ENCODE measurements at places on chromosomes 4 and X. TPM values are rescaled to one million over a fixed set of nuclear protein-coding genes. Genes with fewer than 3 reads are reported as not detected.

The IL13RA2 gene
- under 0.01 TPM for total RNA-seq

The CWH43 gene
- total RNA-seq, result not detected

The SLC16A2 gene
- total RNA-seq, result 5.3 TPM

The UGT2B7 gene
- total RNA-seq, result not detected

The PDGFC gene
- total RNA-seq, result 90.7 TPM

The TRIM2 gene
- total RNA-seq, result 52.2 TPM

The NAP1L3 gene
- 5.3 TPM for total RNA-seq

GRCh38 chrX:136880003-136880451 is 498 bp downstream of the RBMX start:
- DNase-seq, result no peak

- no peak for DNase-seq
These were observed 83.9 kb upstream of the PACRGL start for GRCh38 chr4:20616313-20616712.

DNA sequence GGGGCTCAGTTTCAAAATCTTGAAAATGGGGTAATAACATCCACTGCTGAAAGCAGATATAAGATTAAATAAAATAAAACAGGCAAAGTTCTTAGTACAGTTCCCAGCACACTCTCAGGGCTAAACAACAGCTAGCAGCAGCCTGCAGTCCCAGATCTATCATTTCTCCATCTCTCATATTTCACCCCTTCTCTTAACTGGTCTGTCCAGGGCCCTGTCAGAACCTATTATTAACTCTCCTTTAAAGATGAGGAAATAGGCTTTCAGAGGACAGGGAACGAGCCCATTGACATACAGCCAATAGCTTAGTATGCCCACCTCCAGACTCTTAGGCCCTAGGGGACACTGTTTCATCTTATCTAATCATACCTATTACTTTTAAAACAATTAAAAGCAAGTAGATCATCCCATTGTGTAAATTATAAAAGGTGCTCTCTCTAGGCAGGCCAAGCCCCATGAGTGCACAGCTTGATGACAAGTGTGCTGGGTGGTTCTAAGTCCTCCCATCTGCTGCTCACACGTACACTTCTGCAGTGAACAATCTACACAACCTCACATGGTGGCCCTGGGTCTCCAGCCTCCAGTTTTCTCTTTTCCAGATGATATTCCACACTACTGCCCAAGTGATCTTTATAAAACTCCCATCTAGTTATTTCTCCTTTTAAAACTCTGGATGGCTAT is 119.0 kb downstream of the APBB2 start:
- DNase-seq, result no peak

- DNase-seq, result peak; percentile 13
These were observed 32.4 kb downstream of the LRBA start for GRCh38 chr4:150982557-150983233.

DNA sequence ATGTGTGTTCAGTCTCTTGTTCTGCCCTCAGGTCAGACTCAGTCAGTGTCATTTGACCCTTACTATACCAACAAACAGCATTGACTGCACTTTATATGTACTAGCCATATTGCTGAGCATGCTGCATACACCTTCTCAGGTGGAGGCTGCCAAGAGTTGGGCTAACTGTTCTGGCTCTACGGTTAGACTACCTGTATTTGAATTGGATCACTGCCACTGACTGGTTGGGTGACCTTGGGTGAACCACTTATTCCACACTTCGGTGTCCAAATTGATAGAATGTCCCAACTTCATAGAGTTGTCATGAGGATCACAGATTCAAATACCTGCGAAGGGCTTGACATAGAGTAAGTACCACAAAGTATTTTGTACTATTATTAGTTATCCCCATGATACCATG is 91.2 kb upstream of the GPR50 start:
- no peak for DNase-seq

DNA sequence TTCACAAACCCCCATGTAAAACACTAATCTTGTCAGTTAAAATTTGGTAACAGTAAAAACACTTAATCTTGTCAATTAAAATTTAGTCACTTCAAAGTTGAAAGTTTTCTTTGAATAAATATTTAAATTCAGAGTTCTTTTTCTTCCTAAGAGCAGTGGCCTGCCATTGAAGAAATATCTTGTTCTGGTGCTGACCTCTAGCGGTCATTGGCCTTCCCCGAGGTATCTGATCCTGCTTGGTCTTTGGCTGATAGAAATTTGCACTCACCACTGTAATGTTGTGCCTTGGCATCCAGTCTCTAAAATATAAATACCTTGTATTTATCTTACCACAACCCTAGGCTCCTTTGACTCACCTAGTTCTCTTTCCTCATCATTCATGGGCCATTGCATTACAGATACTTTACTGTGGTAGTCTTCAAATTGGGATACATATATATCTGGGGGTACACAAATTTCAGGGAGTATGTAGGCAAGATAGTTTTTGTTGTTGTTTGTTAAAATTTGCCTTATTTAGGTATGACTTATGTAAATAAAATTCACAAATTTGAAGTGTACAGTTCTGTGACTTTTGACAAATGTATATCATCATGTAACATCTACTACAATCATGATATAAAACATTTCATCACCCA is 6.7 kb upstream of the ART3 start:
- peak; percentile 76 for DNase-seq

DNA sequence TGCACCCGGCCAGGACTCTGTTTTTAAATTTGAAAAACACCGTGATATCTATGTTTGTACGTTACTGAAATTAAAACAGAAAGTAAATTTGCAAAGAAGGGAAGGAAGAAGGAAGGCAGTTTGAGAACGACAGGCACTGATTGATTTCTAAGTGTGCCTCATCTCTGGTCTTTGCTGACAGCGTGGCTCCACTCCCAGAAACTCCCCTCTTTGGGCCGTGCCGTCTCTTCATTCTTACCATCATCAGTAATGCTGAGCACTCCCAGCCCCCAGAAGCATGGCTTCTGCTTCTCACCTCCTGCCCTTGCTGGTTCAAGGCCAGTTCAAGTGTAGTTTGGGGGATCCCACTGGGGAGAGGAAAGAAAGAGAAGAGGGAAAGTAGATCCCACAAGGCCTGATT is 85.3 kb downstream of the TENM3 start:
- DNase-seq, result no peak

DNA sequence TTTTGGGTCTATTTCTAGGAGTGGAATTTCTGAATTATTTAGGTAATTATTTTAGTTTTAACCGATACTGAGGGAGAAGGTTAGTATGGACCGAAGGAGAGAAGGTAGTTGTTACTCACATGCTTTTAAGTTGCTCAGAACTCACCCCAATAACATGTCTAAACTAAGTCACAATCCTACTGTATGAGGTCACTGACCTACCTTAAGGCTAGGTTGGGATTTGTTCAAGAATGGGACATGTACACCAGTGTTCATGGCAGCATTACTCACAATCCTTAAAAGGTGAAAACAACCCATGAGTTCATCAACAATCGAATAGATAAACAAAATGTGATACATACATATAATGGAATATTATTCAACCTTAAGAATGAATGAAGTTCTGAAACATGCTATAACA is 90.5 kb downstream of the MSN start:
- no peak for DNase-seq

DNA sequence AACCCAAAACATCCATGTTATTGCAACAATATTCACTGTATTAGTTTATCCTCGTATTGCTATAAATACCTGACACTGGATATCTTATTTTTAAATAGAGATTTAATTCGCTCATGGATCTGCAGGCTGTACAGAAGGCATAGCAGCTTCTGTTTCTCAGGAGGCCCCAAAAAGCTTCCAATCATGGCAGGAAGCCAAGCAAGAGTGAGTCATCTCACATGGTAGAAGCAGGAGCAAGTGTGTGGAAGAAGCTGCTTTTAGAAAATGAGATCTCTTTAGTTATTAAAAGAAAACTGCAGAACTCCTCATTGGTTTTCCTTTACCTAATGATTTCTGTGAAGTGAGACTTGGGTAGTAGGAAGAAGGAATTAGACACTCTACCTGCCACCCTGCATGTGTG is 16.4 kb downstream of the ZNF732 start:
- no peak for DNase-seq

DNA sequence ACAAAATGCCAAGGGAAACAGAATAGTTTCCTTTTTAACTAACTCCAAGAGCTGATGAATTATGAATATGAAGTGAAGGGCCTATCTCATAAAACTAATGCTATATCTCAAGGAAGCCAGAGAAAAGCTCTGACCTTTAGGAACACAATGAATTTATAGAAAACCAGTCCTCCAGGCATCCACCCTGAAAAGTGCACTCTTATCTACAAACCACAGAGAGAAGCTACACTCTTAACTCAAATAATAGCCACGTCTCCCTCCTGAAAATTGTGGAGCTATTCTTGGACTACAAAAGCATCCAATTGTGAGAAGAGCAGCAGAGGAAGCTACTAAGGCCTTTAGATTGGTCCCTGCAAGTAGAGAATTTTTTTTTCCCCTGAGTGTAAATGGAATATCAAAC is 253.9 kb downstream of the IL15 start:
- DNase-seq, result peak; percentile 7

DNA sequence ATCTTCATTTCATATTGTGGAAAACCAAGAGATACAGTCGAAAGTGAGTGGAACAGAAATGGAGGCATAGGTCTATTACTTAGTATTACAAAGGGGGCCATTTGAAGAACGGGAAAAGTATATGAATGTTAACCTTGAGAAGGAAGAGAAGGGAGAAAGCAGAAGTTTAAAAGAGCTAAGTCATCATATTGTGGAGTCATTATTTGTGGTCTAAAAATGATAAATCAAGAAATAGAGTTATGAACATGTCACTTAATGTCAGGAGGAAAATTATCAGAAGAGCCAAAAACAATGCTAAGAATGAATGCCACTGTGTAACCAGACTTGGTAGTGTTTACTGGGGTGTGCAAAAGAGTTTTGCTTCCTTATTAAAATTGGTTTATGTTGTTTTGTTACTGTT is 589.5 kb upstream of the LCORL start:
- DNase-seq, result no peak

DNA sequence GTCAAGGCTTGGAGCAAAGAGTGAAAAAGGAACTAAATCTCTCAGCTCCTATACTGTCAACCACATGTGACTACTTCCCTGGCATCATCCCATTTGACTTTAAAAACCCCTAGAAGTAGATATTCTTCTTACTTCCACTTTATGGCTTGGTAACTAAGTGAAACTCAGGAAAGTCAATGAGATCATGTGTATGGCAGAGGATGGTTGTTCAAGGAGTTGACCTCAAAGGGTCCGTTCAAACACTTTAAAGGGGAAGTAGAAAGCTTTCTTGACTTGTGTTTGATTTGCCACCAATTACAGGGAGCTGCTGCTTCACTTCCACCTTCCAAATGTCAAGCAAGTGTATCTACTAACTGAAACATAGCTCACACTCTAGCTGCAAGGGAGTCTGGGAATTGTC is 187.2 kb downstream of the RAB28 start:
- DNase-seq, result no peak

- DNase-seq, result peak; percentile 91
These were observed 67.5 kb upstream of the CLDN34 start for GRCh38 chrX:9899640-9900111.

DNA sequence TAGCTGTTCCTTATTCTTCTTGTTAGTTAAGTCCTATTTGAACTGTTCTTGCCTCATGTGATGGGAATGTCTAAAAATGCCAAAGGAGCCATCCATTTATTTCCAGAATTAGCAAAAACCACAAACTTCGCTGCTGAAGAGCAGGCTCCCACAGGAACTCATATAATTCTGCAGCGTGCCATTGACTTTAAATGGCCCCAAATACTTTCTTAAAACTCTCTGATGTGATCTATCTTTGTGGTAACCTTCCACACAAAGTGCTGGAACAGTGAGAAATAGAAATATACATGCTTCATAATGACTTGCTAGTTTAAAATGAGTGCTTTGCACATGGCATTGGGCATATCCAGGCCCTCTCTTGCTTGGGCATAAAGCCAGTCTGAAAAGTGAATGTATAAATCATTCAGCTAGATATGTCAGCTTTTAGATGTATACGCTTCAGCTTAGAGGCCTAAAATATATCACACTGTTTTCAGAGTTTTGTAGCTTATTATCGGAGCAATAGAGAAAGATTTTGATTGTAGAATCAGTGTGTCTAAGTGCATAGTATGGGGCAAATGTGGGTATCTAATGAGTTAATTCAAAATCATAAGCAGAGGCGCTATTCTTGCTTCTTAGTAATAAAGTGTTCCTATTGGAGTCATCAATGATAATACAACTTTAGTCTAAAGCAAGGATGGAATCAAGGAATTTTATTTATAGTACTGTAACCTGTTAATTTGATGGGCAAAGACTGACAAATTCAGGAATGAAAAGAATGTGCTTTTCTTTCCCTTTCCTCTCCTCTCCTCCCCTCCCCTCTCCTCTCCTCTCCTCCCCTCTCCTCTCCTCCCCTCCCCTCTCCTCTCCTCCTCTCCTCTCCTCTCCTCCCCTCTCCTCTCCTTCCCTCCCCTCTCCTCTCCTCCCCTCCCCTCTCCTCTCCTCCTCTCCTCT is 392.2 kb upstream of the ZFP42 start:
- peak; percentile 83 for DNase-seq

DNA sequence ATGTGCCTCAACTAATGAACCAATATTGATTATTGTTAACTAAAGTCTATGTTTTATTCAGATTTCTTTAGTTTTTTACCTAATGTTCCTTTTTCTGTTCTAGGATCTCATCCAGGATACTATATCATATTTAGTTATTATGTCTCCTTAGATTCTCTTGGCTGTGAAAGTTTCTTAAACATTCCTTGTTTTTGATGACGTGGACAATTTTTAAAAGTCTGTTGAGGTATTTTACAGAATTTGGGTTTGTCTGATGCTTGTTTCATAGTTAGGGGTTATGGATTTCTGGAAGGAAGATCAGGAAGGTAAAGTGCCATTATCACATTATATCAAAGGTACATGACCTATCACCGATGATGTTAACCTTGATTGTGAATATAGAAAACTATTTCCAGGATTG is 18.2 kb upstream of the MCTS1 start:
- DNase-seq, result no peak

- DNase-seq, result no peak
These were observed 412.1 kb upstream of the RASGEF1B start for GRCh38 chr4:81883530-81884450.

DNA sequence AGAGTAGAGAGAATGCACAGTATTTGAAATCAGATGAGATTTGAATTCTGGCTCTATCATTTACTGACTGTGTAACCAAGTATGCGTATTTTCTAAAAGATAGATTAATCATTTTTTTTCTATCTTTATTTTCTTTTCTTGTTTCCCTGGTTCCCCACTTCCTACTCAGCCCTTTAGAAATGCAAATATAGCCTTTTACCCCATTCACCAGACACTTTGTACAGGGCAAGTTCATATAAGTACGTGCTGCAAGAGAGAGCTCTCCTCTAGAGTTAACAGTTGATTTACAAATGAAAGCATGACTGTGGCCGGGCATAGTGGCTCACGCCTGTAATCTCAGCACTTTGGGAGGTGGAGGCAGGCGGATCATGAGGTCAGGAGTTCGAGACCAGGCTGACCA is 17.8 kb upstream of the TDO2 start:
- no peak for DNase-seq

DNA sequence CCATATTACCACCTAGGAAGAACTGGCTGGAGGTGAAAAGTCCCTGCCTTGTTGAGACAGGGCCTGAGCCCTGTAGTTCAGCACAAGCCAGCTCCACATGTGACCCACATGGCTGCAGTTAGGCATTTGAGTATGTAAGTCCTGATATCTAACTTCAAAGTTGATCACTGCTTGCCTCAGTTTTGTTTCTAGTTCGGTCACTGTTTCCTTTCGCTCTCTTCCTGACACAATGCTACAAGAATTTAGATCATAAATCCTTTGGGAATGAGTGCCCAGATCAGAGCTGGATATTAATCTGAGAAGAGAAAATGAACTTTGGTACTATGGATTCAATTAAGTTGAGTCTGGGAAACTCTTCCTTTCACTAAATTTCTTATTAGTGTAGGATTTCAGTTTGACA is 48.4 kb downstream of the AKAP4 start:
- no peak for DNase-seq

GRCh38 chr4:148059617-148060180 is 327.8 kb downstream of the ARHGAP10 start:
- DNase-seq, result no peak

Measured in IMR-90 (cell line).